ENCODE measurements at places on chromosomes 13 and 19. TPM values are rescaled to one million over a fixed set of nuclear protein-coding genes. Genes with fewer than 3 reads are reported as not detected.

DNA sequence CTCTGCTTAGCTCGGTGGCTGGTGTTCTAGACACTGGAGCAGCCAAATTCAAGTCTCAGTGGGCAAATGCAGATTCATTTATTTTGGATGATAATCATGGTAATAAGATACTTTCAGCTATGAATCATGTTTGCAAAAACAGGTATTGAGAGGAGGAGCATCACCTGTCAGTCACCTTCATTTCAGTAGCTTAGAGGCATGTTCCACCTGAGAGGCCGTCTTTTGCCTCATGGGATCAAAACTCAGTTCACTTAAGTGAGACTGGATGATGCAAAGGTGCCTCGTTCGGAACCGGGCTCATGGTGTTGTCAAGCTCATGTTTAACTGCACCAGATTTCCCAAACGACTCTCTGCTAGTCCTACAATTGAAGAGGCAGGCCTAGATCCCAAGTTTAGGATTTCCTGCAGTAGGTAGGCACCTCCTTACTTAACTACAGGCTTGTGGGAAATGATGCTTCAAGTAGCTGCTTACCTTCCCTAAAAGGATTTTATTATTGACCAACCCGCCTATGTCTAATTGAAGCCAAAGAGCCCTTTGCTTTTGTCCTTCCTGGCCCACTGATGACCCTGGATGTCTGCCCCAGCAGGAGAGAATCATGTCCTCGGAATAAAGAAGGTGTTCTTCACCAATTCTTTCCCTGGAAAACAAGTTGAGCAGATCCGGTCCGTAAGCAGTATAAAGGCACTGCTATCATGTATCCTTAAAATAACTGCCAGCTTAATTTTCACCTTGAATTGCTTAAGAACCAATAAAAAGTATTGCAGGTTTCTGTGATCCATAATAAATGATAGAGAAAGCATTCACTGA is 60.0 kb downstream of the ZAR1L start:
- H3K4me3 ChIP-seq = no peak overlapping the region
- peak overlapping the region; percentile 47 for H3K27ac ChIP-seq
- H3K36me3 ChIP-seq = peaks cover 10% of the 10 kb centered on the region
- DNase-seq = no peak

The LILRB1 gene
- 1.2 TPM for polyA plus RNA-seq

The LYPD5 gene
- 0.61 TPM for polyA plus RNA-seq

- no peaks in the 10 kb centered on the region for H3K4me1 ChIP-seq
- no peak overlapping the region for H3K4me3 ChIP-seq
- no peaks in the 10 kb centered on the region for H3K36me3 ChIP-seq
Measured at GRCh38 chr13:108859197-108860012, 230.0 kb downstream of the MYO16 start.

DNA sequence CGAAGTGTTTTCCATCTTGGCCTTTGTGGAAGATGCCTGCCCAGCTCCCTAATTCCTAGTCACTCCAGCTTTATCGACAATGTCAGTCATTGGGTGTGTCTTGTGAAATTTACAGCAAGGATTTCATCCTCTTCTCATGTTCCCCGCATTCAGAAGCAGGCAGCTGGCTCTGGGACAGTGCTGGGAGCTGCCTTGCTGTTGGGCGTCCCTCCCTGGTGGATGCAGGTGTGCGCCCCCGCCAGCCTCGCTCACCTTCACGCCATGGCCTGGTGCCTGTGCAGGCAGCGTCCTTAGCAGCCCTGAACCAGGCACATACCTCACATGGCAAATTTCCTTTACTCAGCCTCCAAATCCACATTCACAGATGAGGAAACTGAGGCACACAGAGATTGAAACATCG is 39.7 kb upstream of the TFDP1 start:
- H3K36me3 ChIP-seq = peaks cover 24% of the 10 kb centered on the region
- H3K4me1 ChIP-seq = peaks cover 46% of the 10 kb centered on the region
- H3K27me3 ChIP-seq = no peaks in the 10 kb centered on the region
- no peak for DNase-seq
- no peak overlapping the region for H3K4me3 ChIP-seq

GRCh38 chr19:18800636-18801035 is 9.5 kb upstream of the COMP start:
- H3K4me1 ChIP-seq = peaks cover 2% of the 10 kb centered on the region
- no peak overlapping the region for H3K4me3 ChIP-seq
- DNase-seq = no peak
- H3K27ac ChIP-seq = no peak overlapping the region

- DNase-seq = no peak
- H3K4me1 ChIP-seq = peaks cover 3% of the 10 kb centered on the region
- H3K27ac ChIP-seq = no peak overlapping the region
- H3K27me3 ChIP-seq = no peaks in the 10 kb centered on the region
Measured at GRCh38 chr13:114017028-114017630, 43.3 kb upstream of the C13orf46 start.
